ENCODE measurements at places on chromosomes 16 and 17.

DNA sequence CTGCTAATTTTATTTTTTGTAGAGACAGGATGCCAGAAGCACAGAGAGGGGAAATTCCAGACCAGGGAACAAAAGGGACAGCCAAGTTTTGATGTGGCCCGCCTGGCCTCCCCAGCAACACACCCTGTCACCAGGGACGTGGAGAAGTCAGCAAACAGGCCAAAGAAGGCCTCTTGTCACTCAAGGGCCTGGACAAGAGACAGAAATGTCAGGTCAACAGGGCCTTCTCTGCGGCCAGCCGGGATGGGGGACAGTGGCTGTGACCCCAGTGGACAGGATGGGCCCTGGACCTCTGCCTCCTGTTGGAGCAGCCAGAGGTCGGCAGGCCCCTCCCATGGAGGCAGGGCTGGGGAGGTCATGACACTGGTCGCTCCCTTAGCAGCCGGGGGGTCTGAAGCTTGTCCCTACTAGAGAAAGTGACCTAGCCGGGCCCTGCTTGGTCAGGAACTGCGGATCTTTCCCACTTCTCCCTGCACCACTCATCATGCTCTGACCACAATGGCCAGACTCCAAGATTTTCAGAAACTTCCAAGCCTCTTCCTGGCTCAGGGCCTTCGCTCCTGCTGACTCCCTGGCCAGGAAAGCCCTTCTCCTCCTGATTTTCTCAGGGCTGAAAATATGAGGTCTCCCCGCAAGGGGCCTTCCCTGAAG lies 9.2 kb upstream of the TVP23A start:
- no peak for DNase-seq

- no peak for DNase-seq
These were observed 38.9 kb downstream of the MRPS23 start for GRCh38 chr17:57810721-57811637.

DNA sequence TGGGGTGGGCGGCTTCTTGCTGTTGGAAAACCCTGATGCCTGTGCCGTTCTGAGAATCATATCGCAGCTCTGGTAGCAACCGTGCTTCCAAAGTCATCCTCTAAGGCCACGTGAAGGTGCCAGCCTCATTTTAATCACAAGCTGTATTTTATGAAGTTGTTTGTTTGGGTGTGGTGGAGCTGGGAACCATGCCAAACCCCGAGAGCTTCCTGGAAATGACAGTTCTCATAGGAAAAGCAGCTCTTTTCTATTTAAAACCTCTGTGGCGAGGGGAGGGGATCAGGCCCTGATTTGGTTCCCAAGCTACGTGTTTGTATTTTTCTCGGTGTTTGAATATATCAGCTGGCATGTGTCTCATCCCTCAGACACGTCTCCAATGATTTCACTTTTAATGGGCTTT lies 21.7 kb downstream of the KNOP1 start:
- DNase-seq, result peak; percentile 51

GRCh38 chr16:59905131-59905530 lies 1171.0 kb upstream of the GOT2 start:
- DNase-seq, result no peak

- DNase-seq, result no peak
These were observed 12.4 kb upstream of the KCNG4 start for GRCh38 chr16:84252184-84252583.

DNA sequence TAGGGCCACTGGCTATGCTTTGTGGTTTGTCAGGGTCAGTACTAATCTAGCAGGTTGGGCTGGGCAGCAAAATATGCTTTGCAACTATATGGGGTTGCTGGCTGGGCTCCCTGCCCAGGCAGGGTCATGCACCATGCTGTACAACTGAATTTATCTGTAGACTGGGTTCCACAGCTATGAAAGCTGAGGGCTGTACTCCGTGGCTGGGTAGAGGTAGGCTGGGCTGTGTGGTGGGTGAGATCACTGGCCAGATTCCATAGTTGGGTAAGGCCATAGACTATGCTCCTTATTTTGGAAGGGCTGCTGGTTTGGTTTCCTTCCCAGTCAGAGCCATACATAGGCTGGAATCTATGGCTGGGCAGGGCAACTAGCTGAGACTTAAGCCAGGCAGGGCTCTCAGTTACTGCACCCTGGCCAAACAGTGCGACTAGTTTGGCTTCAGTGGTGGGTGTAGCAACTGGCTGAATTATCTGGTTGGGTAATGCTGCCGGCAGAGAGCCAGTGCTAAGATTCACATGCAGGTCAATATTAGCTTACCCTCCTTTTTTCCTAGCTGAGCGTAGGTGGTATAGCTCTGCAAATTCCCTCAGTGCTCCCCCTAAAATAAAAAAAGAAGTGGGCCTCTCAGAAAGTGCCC lies 769.1 kb upstream of the CDH8 start:
- DNase-seq, result no peak

GRCh38 chr17:79952901-79953300 lies 82.8 kb downstream of the TBC1D16 start:
- no peak for DNase-seq

GRCh38 chr17:80443916-80444643 lies 29.1 kb downstream of the ENDOV start:
- DNase-seq, result no peak

All from activated gamma-delta T cell treated with Interleukin-2 at 50 U/mL for 16 hours (primary cell).